Stimulated activated CD8-positive, alpha-beta memory T cell treated with anti-CD3 and anti-CD28 coated beads, Interleukin-4, amount 100 ng/mL, for 48 hours (primary cell): ENCODE measurements at places on chromosomes 5 and 9.

GRCh38 chr9:97940741-97941140, 2.8 kb upstream of the HEMGN start:
- no peak for DNase-seq

- no peak for DNase-seq
Measured at GRCh38 chr5:19531374-19531952, 456.5 kb downstream of the CDH18 start.

DNA sequence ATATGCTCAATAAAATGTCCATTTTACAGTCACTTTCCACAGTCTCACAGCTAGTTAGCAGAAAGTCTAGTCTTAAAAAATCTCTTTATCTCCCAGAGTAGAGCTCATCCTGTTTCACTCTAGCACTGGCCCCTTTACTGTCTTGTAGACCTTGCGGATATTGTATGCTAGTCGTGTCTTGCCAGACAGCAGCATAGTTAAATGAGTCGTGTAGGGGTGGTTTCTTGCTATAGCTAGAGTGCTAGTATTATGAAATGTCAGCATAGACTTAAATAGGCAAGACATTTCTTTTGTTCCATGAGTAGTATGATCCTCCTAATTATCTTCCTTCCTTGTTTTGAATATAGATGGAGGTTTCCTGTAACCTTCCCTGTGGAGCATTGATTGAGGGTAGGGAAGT, 77.4 kb downstream of the C7 start:
- no peak for DNase-seq

- DNase-seq = no peak
Measured at GRCh38 chr9:126309427-126310189, 17.0 kb upstream of the MVB12B start.

- DNase-seq = no peak
Measured at GRCh38 chr5:91928754-91929521, 545.8 kb upstream of the ARRDC3 start.

- no peak for DNase-seq
Measured at GRCh38 chr9:78273761-78274160, 23.2 kb upstream of the PSAT1 start.

- DNase-seq = no peak
Measured at GRCh38 chr9:98521141-98521540, 187.6 kb downstream of the GABBR2 start.

DNA sequence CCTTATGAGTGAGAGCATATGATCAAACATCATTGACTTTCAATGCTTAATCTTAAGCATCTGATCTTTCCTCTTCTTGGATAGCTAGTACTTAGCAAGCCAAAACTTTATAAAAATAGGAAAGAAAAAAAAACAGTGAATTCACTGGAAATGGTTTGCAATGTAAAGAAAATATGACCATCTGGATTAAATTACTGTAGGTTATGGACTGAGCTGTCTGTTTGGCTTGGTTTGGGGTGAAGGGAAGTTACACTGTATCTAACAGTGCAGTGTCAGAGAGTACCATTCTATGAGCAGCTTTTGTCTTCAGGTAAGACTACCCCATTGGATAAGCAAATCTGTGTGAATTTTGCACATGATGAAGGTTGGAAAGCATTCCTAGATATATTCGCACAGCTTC, 151.4 kb downstream of the TLE1 start:
- DNase-seq = no peak

- no peak for DNase-seq
Measured at GRCh38 chr5:13945271-13945670, 783 bp upstream of the DNAH5 start.

DNA sequence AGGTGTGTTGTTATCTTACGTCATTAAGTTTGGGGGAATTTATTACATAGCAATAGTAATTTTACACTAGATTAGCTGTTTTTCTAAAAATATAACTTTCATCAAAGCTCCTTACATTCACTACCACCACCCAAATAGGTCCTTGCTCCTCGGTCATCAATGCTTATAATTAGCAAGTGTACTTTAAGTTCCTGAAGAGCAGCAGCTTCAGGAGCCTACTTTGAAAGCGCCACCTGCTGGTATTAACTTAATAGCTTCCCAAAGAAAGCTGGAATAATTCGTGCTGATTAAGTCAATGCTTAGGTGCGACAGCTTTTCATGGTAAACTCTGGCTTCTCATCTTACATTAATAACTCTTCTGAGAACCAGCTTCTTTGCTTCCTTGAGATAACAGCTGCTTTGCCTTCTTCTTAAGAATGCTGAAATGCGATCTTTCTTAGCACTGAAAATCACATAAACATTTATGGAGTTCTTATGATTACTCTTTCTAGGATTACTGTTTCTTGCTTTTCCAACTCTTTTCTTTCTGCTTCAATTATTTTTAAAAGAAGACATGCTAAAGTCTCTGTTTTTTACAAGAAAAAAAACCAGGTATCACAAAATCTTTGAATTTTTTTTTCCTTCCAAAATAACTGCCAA, 10.0 kb upstream of the C5 start:
- no peak for DNase-seq
